ENCODE measurements at places on chromosomes 11 and 22.

GRCh38 chr22:30502153-30502552 lies 3.3 kb downstream of the SEC14L4 start:
- DNase-seq, result no peak

GRCh38 chr11:2194877-2195755 lies 23.5 kb upstream of the TH start:
- DNase-seq, result peak; percentile 11

GRCh38 chr11:86438685-86439084 lies 64.0 kb downstream of the CCDC81 start:
- peak; percentile 58 for DNase-seq

DNA sequence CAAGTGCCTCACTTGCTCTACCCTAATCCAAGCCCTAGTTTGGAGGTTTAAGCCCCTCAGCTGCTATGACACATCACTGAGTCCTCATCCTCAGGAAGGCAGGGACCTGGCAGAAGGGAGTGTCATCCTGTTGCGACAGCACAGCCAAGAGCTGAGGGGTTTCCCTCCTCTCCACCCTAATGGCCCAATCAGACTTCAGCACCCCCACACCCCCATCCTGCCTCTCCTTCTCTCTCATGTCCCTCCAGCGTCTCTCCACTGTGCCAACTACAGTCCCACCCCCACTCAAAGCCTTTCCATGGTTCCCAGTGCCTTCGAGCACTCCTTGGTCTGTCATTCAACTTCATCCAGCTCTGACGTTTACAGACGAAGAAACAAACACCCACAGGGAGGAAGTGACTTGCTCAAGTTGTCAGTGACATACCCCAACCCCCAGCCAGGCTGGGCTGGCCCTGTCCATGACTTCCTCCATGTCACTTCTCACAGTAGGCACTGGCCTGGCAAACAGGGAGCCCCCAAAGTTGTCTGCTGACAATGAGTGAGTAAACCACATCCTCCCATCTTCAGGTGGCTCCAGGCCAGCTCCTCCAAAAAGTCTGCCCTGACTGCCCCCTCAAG lies 15.6 kb downstream of the ARAP1 start:
- DNase-seq, result peak; percentile 46

DNA sequence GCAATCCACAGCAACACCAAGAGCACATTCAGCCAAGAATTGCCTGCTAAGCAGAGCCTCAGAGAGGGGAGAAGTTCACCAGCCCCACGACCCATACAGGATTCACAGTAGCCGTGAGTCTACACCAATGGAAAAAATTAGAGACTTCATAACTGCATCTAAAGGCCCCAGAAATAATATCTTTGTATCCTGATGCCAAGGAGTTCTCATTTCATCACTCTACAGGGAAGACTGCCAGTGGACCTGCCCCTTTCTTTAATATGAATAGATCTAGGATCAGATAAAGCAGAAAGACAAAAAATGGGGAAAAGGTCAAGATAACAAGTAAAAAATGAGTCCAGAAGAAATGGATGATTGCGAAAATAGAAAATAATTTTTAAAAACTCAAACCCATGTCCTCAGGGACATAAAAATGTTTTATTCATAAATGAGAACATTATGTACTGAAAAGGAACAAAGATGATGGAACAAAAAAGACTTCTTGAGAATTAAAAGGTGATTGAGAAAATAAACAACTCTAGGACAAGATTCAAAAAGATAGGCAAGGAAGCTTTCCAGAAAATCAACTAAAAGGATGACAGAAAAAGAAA lies 9.5 kb downstream of the APOL3 start:
- no peak for DNase-seq

GRCh38 chr11:104898685-104899013 lies 389 bp upstream of the CASP12 start:
- no peak for DNase-seq

DNA sequence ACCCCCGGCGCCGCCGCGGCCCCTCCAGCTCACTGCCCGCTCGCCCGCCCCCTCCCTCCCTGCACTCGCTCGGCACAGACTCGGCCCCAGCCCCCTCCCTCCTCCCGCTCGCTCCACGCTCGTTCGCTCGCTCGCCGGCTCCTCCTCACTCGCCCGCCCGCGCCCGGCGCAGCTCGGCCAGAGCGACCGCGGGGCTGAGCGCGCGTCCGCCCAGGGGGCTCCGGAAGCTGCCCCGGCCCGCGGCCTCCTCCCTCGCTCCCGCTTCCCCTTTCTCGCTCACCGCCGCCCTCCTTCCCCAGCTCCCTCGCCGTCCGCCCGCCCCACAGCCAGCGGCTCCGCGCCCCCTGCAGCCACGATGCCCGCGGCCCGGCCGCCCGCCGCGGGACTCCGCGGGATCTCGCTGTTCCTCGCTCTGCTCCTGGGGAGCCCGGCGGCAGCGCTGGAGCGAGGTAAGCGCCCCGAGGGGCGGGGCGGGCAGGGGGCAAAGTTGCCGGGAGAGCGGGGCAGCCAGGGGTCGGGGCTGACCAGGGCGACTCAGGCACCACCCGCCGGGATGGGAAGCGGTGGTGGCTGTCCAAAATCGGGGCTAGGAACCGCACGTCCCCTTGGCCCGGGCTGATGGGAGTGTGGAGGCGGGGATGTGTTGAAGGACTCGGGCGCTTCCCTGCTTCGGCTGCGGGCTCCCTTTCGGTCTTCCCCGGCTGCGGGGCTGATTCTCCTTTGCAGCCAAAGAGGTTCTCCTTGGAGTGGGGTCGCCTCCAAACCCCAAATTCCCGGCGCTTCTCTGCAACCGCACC lies at the start of gene SEZ6L:
Gene SEZ6L (plus strand): TSS at position 148 of the 797 bp plus-strand sequence. CDS start 208 bp downstream, at position 356.
- DNase-seq, result no peak

GRCh38 chr22:46473896-46474557 lies 63.4 kb downstream of the CELSR1 start:
- no peak for DNase-seq

GRCh38 chr11:2585566-2586086 lies 114.2 kb downstream of the KCNQ1OT1 start:
- no peak for DNase-seq

- no peak for DNase-seq
Observed at GRCh38 chr11:12169822-12170221, 59.4 kb downstream of the MICAL2 start.

GRCh38 chr11:63505857-63506528 lies at the start of gene LGALS12:
LGALS12 (plus strand) TSS chr11:63506084; CDS start chr11:63506459, 375 bp downstream.
- no peak for DNase-seq

GRCh38 chr11:68950270-68950669 lies 30.5 kb downstream of the MRGPRD start:
- no peak for DNase-seq

- peak; percentile 87 for DNase-seq
Observed at GRCh38 chr11:66172146-66172545, 96.3 kb upstream of the RAB1B start.

DNA sequence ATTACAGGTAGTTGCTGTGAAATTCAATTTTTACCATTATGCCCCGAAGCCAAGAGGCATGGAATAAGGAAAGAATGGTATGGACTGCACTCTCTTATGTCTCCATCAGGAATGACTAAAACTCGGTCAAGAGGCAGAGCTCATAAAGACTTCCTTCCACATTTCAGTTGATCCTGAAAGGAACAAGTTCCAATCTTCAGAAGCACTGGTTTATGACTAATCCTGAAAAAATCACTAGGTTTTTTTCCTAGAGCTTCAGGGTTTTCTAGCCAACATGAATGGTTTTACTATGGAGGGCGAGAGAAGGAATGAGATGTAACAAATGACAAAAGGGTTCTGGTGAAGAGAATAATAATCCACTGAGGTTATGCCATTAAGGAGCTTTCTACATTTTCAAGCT lies 832.2 kb downstream of the NTM start:
- no peak for DNase-seq

GRCh38 chr11:30917859-30918478 lies 331.8 kb upstream of the MPPED2 start:
- peak; percentile 5 for DNase-seq

GRCh38 chr11:120649316-120649715 lies 137.8 kb downstream of the GRIK4 start:
- no peak for DNase-seq

GRCh38 chr11:79007771-79008402 lies 432.9 kb downstream of the TENM4 start:
- peak; percentile 15 for DNase-seq

DNA sequence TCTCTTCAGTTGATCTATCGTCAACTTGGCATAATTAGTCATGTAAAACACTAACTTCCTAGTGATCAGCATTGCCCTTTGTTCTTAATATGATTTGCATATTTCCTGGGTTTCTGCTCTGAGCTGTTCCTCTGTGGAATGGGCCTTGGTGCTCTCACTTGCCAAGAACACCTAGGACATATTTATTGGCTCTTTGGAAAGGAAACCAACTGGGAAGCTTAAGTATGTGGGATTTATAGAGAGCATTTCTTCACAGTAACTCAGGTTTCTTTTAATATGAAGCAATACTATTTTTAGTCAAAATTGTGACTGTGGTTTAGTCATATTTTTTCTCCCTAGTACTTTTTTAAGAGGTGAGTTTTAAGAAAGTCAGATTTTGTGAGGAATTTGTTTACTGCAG lies 28.8 kb downstream of the FAT3 start:
- DNase-seq, result no peak

DNA sequence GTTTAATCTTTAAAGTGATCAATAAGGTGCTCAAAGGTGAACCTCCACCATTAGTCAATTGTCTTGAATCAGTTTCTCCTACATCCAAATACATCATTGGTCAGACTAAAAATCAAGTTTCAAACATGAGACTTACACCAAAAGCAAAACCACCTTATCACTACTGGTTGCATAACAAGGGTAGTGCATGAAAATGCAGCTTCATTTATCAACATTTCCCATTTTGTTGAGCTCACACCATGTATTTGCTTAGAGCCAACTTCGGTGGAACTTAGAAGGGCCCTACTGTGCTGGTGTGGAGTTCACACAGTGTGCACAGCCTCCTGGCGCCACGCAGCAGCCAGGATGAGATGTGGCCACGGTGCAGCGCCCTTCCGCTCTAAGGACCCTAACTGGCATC lies 23.1 kb upstream of the PHLDA2 start:
- DNase-seq, result no peak

GRCh38 chr11:88552379-88553062 lies 215.0 kb upstream of the CTSC start:
- peak; percentile 14 for DNase-seq

- no peak for DNase-seq
Observed at GRCh38 chr11:117230999-117231841, 653 bp downstream of the PCSK7 start.

- DNase-seq, result no peak
Observed at GRCh38 chr11:115611343-115611742, 107.1 kb upstream of the CADM1 start.

DNA sequence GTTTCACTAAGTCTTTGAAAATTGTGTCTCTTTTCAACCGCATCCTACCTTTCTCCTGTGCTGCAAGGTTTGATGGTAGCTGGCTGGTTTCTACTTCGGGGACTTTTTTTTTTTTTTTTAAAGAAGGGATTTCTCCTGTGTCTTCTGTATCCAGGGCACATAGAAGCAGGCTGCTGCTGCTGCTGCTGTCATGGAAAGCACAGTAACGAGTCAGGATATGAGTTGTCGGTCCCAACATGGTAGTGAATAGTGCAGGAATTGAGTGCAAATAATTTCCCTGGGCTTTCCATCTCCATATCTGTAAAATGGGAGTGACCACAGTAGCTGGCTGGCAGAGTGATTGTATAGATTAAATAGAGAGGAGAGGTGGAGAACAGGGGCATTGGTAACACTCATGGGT lies 118.3 kb upstream of the NAV2 start:
- DNase-seq, result no peak

GRCh38 chr22:21771631-21771976 lies 36.0 kb upstream of the YPEL1 start:
- no peak for DNase-seq

Data from RCC 7860 (cell line).